ENCODE measurements at places on chromosomes 2 and 18. TPM values are rescaled to one million over a fixed set of nuclear protein-coding genes. Genes with fewer than 3 reads are reported as not detected.

DNA sequence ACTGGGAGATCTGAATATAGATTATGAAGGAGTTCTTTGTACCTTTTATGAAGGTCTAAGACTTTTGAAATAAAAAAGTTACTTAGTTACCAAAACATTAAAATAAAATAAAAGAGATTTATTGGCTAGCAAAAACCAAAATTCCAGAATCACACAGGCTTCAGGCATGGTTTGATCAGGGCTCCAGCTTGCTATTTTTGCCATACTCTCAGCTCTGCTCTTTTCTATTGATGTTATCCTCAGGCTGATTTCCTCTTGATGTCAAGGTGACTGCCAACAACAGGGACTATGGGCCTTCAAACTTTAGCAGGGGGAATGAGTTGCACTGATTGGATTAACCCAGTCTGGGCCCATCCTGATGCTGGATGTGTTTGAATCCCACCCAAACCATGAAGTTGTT lies 174.1 kb downstream of the TFCP2L1 start:
- H3K4me3 ChIP-seq, result no peak overlapping the region
- H3K36me3 ChIP-seq, result no peaks in the 10 kb centered on the region
- no peak overlapping the region for H3K27ac ChIP-seq
- H3K4me1 ChIP-seq, result no peaks in the 10 kb centered on the region

DNA sequence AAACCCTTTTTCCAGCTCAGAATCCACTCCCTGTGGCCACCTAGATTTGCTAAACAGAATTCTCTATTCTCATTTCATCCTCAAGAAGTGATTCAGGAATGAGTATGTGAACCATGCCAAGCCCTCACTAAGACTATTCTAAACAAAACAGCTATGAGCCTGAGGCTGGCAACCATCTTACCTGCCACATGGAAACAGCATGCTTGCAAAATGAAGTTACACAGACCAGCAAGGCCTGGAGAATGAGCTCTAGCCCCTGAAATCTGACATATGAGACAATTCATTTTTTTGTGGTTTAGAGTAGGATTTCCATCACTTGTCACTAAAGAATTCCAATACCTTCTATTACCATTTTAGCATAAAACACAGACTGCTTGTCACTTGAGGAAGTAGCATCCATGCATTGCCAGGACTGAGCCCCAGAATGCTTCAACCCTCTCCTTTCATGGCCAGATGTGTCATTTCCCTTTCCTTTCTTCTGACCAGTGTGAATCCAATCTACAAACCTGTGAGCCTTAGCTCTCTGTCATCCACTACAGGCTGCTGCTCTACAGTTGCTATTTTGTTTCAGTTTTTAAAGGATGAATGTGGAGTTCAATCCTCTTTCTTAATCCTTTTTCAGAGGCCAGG lies 744.3 kb upstream of the ACVR2A start:
- H3K4me1 ChIP-seq, result no peaks in the 10 kb centered on the region
- no peak overlapping the region for H3K27ac ChIP-seq
- H3K36me3 ChIP-seq, result no peaks in the 10 kb centered on the region
- H3K27me3 ChIP-seq, result no peaks in the 10 kb centered on the region
- no peak for DNase-seq

GRCh38 chr2:169093535-169093934 lies 24.2 kb downstream of the DHRS9 start:
- H3K27ac ChIP-seq, result no peak overlapping the region
- no peak for DNase-seq
- no peaks in the 10 kb centered on the region for H3K4me1 ChIP-seq
- H3K4me3 ChIP-seq, result no peak overlapping the region
- H3K27me3 ChIP-seq, result no peaks in the 10 kb centered on the region

- peaks cover 20% of the 10 kb centered on the region for H3K4me1 ChIP-seq
- no peak overlapping the region for H3K27ac ChIP-seq
- no peaks in the 10 kb centered on the region for H3K27me3 ChIP-seq
- no peak overlapping the region for H3K4me3 ChIP-seq
- H3K36me3 ChIP-seq, result no peaks in the 10 kb centered on the region
- no peak for DNase-seq
Observed at GRCh38 chr18:478681-479080, 21.8 kb downstream of the COLEC12 start.

- no peak for DNase-seq
- no peaks in the 10 kb centered on the region for H3K36me3 ChIP-seq
- H3K27me3 ChIP-seq, result peaks cover 12% of the 10 kb centered on the region
- no peaks in the 10 kb centered on the region for H3K4me1 ChIP-seq
Observed at GRCh38 chr18:57073501-57074187, 73.2 kb upstream of the BOD1L2 start.

The UPP2 gene
- not detected for total RNA-seq

All from lung (tissue), 17 donors.